Ascending aorta (tissue), 2 donors: ENCODE measurements at places on chromosomes 1 and 21. TPM values are rescaled to one million over a fixed set of nuclear protein-coding genes. Genes with fewer than 3 reads are reported as not detected.

DNA sequence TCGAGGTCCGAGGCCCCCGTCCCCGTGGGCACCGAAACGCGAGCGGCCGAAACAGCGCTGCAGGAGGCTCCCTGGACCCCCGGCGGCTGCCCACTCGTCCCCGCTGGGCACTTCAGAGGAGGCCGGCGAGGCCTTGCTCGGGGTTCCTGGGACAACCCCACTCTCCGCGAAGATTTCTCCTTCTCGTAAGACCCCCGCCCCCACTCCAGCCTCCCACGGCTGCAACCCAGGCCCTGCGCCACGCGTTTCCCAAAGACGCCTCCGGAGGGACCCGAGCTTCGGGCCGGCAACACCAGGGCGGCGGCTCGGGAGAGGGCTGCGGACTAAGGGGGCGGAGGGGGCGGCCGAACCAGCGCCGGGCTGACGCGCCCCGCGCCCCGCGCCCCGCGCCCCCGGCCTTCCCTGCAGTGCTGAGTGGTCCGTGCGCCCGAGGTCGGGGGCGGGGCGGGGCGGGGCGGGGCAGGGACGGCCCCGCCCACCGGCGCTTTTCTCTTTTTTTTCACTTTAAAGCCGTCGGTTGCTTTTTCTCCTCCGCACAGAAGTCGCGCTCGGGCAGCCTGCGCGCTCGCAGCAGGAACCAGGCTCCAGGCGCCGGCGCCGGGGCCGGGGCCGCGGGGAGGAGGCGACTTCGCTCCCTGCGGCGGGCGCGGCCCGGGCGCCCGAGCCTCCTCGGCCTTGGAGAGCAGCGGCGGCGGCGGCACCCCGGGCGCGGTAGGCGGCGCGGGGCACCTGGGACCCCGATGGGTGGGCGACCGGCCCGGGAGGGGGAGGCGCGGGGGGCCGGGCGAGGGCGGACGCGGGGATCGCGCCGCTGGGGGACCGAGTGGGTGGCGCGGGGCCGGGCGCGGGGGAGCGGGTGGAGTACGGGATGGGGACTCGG lies at the start of gene SPSB1:
TSS of gene SPSB1 (plus strand) at position 534 of the 880 bp plus-strand sequence. CDS start 62,998 bp downstream, outside the sequence.
- H3K27me3 ChIP-seq, result no peaks in the 10 kb centered on the region
- no peaks in the 10 kb centered on the region for H3K36me3 ChIP-seq
- H3K4me3 ChIP-seq, result peak within 1 kb of the TSS; percentile 89
- no peak for DNase-seq

- no peak for DNase-seq
- H3K4me3 ChIP-seq, result no peak overlapping the region
- peaks cover 38% of the 10 kb centered on the region for H3K36me3 ChIP-seq
- no peaks in the 10 kb centered on the region for H3K4me1 ChIP-seq
- no peaks in the 10 kb centered on the region for H3K27me3 ChIP-seq
- no peak overlapping the region for H3K27ac ChIP-seq
Observed at GRCh38 chr1:31345635-31346034, 27.2 kb downstream of the FABP3 start.

Gene LCE6A
- not detected for total RNA-seq

Gene GNL2
- 17.0 TPM for total RNA-seq
